ENCODE measurements at places on chromosomes 2 and 18. TPM values are rescaled to one million over a fixed set of nuclear protein-coding genes. Genes with fewer than 3 reads are reported as not detected.

DNA sequence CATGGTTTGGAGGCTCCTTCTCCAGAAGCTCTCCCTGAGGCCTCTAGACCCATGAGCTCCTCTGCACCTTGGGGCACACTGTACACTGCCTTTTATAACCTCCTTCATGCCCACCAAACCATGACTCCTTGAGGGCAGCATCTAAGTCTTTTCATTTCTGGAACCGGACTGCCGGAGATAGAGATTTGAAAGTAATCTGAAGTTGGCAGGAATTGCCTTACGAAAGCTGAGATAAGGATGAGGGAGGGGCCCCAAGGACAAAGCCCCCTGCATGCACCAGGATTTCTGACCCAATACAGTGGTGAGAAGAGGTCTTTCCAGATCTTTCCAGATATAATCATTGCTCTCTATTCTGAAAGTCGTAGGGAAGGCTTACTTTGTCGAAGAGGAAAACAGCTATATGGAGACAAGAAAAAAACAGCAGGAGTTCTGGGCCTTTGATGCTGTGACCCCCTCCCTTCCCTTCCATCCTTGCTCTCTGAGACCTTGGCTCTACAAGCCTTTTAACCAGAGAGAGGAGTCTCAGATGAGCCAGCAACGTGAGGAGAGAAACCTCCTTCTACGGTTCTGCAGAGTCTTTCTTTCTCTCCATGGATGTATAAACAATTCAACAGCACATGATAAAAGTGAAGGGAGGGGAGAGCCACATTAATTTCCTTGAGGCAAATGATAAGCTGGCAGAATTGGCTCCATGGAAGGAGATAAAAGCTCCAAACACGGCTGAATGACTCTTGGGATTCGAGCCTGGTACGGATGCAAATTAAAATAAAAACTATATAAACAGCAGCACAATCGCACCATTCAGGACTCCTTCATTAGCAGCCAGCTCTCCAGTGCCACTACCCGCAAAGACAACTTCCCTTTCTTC lies 88.0 kb upstream of the RTN4 start:
- DNase-seq, result no peak

GRCh38 chr2:44362207-44363015 lies 664 bp downstream of the CAMKMT start:
- DNase-seq, result peak; percentile 52

DNA sequence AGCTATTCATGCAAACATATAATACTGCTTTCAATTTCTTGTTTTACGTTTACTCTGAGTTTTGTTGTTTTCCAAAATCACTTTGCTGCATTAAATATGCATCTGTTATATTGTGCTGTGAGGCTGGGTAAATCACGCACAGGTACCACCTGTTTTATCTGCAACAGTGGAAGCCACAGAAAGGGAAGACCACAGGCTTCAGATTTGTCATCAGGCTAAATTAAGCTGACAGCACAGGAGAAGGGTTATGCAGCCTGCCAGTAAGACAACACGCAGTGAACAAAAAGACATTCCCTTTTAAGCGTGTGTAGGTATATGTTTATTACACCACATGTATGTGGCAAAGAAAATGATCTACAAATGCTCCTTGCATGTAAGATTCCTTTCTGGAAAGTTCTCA lies 38.2 kb downstream of the ZNF516 start:
- no peak for DNase-seq

DNA sequence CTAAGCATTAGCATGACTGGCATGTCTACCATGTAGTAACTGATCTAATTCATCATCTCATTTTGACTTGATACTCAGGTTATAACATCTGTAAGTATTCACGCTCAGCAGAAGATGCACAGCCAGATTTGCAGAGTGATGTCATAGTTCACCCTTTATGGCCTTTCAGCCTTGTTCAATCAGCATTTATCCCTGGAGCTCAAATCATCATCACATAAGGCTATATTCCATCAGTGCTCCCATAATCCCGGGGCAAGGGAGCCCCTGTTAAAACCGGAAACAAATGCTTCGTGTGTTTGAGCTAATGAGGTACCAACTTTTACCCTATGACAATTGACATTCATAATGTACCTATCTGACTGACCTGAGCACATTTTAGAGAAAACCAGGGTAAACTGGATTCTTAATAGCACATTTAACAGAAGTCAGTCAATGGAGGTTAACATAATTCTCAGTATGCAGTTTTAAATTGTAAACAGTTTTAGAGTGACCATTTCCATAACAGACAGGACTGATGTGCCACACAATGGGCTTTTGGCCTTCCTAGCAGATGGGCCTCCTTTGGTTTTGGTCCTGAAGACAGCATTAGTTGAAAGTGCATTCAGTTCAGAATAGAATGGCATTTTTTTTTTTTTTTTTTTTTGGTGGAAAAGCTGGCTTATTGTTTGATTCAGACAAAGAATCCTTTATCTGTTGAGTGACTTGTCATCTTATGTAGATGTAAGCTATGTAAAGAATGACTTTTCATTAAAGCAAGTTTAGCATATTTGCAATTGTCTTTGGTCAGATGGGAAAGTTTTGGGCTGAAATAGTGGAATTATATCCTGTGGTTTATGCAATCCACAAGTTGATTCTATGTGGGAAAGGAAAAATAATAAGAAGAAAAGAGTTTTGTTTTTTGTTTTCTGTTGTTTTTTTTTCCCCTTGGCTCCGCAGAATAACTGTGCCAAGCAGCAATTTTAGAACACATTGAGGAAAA lies 866.0 kb upstream of the ACVR2A start:
- DNase-seq, result no peak

DNA sequence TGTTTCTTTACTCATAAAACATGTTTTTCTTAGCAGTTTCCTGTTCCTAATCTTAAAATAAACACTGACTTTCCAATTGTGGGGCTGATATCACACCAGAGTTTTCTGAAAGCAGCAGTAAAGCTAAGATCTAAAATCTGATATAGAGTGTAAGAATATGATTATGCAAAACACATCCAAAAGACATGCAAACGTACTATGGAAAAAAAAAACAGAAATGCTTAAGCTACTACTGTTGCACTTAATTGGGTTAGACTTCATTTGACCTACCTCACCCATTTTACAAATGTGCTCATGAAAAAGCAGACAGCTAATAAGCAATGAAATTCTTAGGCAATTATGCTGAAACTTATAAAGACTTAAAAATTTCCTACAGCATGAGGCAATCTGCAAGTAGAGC lies 10.5 kb downstream of the CYTIP start:
- DNase-seq, result no peak

GRCh38 chr2:198347946-198348345 lies 543.6 kb downstream of the PLCL1 start:
- no peak for DNase-seq

The GALNT3 gene
- total RNA-seq, result 44.8 TPM

- DNase-seq, result no peak
Measured at GRCh38 chr2:70679259-70679658, 88.7 kb downstream of the ADD2 start.

The CRYGC gene
- not detected for total RNA-seq

The BAZ2B gene
- 19.6 TPM for total RNA-seq

DNA sequence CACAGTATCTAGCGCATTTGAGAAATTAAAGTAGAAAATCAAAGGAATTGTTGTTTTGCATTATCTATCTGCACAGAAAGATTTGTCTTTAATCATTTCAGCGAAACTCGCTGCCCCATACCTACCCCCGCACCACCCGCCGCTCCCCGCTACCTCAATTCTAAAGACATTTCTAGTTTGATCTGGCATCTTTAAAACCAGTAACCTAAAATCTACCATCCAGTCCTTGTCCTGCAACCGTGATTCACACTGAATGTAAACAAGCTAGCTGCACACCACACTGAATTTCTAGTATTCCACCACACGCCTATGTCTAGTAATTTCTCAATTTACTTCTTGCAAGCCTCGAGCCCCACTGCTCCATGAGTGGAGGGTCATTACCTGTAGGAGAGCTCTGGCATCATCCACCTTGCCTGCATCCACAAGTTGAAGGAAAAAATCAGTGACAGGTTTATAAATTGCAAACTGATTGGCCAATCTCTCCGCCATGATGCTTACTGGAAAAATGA lies 60.1 kb downstream of the ABCG8 start:
- no peak for DNase-seq

GRCh38 chr2:177666408-177666807 lies 273.8 kb downstream of the AGPS start:
- DNase-seq, result no peak

DNA sequence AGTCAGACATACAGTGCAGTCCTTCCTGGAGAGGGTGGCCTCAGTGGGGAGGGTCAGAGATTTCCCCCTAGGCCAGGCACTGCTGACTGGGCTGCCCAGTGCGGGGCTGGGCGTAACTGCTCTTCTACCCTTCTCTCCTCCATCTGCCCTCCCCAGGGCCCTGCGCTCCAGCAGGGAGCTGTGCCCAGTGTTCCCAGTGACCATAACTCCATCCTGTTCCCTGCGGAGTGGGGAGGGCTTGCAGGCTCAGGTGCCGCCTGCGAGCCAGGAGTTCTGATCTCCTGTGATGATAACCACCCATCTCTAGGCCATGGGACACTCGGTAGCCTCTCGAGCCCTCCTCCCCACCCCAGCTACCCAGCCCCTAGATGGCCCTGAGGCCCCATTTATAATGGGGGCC lies 107.6 kb downstream of the SMAD7 start:
- DNase-seq, result no peak

The TCF7L1 gene
- total RNA-seq, result 1.8 TPM

The DRC1 gene
- total RNA-seq, result not detected

DNA sequence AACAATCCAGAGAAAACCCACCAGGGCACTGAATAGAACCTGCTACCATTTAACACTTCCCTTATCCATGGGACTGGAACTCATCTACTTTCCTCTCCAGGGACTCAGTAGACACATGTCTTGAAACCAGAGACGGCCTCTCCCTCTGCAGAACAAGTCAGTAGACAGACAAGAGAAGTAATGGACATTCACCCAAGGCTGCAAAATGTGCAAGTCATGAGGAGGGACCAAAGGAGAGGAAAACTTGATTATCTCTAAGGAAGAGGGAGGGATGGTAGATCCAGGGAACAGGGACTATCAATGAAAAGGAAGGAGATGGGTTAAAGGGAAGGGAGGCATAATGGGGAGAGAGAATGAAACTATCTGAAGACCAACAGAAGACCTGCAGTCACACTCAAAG lies 5.3 kb upstream of the TTC39C start:
- DNase-seq, result no peak

DNA sequence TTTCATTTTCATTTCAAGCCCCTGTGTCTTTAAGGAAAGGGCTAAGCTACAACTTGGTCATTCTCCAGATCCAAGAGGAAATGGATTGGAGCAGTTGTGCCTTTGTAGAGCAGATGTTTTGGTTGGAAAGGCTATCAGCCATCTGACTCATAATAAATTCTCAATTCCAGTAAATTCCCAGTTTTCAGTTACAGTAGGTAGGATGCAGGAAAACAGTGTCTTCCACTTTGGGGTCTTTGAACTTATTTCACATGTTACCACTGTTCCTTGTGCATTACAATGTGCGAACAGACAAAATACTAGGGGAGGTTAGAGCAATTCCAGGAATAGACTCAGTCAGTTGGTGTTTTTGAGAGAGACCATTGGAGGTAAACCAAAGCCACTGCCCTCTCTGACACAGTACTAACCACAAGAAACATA lies 211.9 kb downstream of the BABAM2 start:
- no peak for DNase-seq

- no peak for DNase-seq
Measured at GRCh38 chr2:220455351-220455990, 828.0 kb downstream of the SLC4A3 start.

The CNDP1 gene
- total RNA-seq, result not detected

DNA sequence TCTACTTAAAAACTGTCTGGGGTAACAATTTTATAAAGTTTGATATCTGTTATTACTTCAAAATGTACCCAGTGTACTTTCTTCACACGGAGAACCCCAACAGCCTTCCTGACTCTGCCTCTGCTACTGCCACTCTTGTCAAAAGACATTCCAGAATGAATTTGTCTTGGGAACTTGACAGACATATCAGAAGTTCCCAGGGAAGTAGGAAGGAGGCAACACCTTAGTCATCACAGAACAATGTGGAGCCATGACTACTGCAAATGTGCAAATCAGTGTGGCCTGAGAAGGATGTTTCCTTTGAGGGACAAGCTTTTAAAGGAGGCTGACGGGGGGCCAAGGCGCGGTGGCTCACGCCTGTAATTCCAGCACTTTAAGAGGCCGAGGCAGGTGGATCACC lies 133.8 kb upstream of the RNF152 start:
- peak; percentile 52 for DNase-seq

The MEIS1 gene
- total RNA-seq, result 5.9 TPM

The HOXD1 gene
- not detected for total RNA-seq

The C2orf66 gene
- total RNA-seq, result 0.51 TPM

DNA sequence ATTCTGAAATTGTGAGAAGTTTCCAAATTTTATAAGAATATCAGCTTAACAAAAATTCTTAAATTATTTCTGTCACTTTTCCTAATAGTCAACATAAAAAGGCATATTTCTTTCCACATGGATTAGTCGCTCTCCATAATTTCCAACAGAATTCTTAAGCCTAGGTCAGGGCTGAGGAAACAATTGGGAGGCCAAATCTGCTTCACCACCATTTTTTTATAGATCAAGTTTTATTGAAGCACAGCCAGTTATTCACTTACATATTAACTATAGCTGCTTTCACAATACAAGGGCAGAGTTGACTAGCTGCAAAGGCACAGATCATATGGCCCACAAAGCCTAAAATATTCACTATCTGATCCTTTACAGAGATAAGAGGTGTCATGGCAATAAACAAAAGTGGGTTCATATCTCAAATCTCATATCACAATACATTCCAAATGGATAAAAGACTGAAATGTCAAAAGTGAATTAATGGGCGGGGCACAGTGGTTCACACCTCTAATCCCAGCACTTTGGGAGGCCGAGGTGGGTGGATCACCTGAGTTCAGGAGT lies 18.7 kb downstream of the MEMO1 start:
- DNase-seq, result no peak

The CAPN10 gene
- 40.1 TPM for total RNA-seq

DNA sequence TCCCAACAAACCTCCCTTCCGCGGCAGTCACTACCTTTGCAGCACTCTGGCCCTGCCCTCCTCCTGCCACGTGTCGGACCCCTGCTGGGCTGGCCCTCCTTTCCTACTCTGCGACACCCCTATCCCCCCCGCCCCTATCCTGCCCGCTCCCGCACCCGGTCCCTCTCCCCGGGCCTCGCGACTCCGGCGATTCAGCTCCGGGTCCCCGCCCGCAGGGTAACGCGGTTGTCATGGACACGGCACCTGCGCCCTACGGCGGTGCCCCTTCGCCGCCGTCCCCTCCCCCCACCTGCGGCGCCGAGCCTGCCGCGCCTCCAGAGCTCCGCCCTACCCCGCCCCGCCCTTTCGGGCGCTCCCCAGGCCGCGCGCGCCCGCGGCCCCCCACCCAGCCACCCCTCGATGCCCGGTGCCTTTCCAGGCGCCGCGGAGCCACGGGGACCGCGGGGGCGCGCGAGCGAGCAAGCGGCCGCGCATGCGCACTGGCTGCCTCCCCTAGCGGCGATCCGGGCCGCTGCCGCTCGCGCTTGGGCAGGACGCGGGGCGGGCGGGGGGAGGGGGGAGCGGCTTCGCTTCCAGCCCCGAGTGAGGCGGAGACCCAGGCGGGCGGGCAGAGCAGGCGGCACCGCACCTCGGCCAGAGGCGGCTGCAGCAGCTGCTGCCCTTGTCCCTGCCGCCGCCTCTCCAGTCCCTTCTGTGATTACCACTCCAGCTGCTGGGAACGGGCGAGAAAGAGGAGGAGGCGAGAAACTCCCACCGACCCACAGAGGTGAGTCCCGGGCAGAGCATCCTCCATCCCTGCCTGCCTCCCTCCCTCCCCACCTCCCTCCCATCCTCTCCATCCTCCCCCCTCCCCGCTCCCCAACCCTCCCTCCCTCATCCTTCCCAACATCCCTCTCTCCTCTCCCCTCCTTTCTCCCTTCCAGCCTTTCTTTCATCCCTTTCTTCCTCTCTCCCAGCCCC lies at the start of gene CTNNA2:
TSS of gene CTNNA2 (plus strand) at position 610 of the 960 bp plus-strand sequence.
- peak; percentile 15 for DNase-seq

The IL36B gene
- not detected for total RNA-seq

GRCh38 chr2:150732064-150732463 lies 244.6 kb upstream of the RND3 start:
- peak; percentile 64 for DNase-seq
